NK-92 treated with Interleukin-12 subunit alpha and Interleukin-12 subunit beta, amount 100 ng/mL, for 24 hours (cell line): ENCODE measurements at places on chromosomes 12 and 14.

DNA sequence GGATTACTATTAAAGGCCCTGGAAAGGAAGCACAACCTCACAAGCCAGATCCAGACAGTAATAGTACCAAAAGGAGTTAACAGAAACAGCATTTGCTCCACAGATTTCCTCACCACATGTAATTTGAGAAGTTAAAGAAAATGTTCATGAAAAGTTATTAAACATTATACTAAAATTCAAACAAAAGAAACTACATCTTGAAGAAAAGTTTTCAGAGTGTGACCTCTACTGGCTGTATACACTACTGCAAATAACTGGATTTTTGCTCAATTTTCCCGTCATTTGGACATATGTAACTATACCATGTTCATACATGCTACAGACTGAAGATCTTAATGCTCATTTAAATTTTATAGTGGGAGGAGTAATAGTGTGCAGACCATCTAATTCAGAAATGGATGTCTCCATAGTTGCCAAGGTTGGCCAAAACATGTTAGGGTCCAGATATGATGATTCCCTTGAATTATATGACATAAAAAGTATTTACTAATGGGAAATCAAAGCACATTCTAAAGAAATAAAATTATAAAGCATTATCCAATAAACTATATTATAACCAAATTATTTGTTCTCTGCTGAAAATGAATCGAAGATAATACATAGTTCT is 5.6 kb downstream of the KRR1 start:
- DNase-seq: no peak

- no peak for DNase-seq
These were observed 72.3 kb downstream of the ACADS start for GRCh38 chr12:120797677-120798642.

DNA sequence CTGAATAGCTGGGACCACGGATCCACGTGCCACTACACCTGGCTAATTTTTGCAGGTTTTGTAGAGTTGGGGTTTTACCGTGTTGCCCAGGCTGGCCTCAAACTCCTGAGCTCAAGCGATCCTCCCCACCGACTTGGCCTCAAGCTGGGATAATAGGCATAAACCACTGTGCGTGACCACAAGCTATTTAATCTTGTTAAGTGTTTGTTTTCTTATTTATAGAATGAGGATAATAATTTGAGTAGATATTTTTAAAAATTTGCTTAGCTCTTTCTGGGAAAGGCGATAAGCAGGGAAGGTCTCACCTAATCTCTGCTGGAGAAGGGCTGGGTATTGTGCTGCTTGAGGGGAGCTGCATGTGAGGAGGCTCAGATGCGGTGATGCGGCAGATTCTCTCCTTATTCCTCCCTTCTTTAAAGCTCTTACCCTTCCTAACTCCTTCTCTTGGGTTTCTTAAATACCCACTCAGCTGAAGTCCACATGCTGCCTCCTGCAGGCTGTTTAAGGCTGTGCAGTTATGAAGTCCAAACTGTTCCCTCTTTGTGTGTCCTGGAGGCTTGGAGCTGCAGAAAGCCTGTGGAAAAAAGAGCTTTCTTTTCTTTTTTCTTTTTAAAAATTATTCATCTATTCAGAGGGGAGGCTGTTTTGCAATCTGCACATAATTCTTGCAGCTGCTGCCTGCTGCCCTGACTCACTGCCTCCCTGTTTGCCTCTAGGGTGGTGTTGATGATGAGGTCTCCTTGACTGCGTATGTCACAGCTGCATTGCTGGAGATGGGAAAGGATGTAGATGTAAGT is 37.9 kb downstream of the A2ML1 start:
- DNase-seq: no peak

DNA sequence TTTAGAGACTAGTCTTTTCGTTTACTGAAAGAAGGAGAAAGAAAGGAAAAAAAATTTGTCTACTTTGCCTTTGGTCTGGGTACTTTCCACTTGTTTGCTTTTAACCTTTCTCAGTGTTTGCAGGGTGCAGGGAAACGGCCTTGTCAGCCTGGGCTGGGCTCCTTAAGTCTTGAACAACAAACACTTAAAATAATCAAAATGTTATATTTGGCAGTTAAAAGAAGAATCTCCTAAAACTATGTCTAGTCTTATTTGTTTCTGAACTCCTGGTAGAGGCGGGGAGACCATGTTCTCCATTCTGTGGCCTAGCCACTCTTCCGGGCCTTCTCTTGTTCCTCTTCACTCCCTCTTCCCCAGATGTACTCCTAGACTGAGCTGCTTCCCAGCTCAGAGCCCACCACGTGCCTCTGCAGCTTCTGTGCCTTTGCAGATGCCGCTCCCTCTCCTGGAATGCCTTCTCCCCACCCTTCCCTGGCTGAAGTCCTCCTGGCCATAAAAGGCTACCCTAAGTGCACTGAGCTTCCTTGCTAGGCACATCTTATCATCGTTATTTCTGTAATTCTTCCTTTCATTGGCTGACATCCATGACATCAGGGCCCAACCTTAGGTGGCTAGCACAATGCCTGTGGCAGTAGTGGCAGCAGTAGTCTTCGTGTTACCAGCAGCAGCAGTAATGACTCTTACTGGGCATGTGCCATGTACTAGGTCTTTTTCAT is 432.9 kb downstream of the ZFP36L1 start:
- no peak for DNase-seq

DNA sequence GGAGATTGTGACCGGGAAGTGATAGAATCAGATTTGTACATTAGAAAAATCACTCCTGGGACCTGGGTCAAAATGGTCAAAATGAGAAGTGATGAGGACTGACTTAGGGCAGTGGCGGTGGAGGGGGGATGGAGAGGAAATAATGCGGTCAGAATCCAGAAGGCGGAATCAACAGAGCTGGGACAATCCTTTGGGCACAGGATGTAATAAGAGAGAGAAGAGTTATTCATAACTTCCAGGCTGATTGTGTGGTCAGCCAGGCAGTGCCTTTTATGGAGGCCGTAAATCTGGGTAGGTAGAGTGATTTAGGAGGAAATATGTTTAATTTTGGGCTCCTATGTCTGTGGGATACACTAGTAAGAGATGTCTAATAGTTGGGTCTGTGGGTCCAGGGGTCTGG is 21.6 kb downstream of the FBXL14 start:
- DNase-seq: no peak

GRCh38 chr14:77023001-77023996 is 5.2 kb downstream of the IRF2BPL start:
- no peak for DNase-seq

DNA sequence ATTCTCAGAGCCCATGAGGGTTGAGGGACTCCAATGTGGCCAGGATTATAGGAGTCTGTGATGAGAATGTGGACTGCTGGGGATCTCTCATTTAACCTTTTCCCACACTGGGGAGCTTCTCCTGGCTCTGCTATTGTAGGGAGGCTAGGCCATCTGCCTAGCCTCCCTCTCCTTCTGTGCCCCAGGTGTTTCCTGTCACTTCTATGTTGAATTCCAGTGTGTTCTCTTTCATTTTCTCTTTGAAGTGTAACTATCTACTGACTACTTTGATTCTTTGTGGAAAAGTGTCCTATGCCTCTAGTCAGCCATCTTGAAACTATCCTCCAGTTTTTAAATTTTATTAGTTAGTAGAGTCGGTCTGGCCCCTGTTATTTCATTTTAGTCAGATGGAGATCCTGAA is 53.4 kb upstream of the ABCD2 start:
- no peak for DNase-seq

- no peak for DNase-seq
These were observed 65.9 kb downstream of the DDX51 start for GRCh38 chr12:132078190-132078589.

DNA sequence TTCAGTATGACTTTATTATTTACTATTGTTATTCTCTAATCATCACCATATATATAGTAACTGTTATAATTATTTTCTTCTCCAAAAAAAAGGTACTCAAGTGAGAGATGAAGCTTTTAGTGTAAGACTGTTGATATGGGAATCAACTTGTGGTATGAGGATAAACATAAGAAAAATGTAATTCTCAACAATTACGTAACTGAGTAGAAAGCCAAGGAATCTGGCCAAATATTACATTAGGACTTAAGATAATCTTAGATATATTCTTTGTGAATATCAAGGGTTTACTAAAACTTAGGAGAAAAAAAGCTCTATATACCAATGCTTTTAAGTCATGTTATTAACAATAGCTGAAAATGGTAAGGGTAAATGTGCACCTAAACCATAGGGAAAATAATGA is 13.3 kb downstream of the SENP1 start:
- DNase-seq: no peak

- no peak for DNase-seq
These were observed 53.4 kb upstream of the NAV3 start for GRCh38 chr12:77777274-77777673.

- DNase-seq: no peak
These were observed 9.5 kb upstream of the RERG start for GRCh38 chr12:15230751-15231150.

DNA sequence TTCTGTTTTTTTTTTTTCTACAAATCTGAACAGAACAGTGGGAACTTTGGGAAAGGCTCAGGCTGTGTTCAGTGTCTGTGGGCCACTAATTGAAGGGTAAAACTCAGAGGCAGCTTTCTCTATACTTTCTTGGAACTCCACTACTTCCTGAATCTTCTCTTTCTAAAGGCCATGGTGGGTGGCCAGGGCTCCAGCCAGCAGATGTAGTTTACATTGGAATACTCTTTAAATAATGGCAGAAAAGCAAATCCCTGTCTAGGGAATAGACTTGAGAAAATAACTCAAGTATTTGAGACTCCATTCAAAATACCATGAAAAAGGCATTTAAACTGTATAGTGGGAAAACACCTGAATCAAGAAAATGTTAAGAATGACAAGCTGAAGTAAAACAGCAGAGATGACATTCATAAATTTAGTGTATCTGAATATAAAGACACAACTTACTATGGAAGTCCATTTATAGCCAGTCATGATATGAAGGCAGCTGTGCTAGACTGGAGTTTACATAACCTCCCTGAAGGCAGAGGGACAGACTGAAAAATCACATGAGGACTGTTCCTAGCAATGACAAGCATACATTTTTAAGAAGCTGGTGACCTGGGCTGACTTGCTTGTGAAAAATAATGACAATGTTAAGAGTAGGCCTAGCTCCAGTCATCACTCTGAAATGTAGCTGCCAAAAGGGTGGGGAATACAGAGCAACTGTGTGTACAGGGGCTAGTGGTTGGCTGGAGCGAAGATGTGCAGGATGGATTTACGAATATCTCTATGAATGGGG is 168.6 kb downstream of the STXBP6 start:
- no peak for DNase-seq

DNA sequence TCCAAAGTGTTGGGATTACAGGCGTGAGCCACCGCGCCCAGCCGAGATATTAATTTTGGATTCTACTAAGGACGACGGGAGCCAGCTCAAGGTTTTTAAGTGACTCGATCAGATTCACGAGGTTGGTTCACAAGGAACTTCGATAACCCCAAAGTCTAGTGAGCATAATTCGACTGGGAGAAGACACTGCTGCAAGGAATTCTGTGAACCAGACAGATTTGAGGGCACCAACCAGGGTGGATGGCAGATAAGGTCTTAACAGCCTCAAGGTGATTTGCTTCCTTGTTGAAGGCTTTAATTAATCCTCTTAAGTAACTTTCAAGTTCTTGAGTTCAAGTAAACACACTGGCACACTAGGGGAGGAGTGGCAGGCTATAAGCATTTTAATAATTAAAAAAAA is 1.1 kb upstream of the KLHDC2 start:
- no peak for DNase-seq

- no peak for DNase-seq
These were observed 325.1 kb downstream of the DAD1 start for GRCh38 chr14:22263961-22264360.

DNA sequence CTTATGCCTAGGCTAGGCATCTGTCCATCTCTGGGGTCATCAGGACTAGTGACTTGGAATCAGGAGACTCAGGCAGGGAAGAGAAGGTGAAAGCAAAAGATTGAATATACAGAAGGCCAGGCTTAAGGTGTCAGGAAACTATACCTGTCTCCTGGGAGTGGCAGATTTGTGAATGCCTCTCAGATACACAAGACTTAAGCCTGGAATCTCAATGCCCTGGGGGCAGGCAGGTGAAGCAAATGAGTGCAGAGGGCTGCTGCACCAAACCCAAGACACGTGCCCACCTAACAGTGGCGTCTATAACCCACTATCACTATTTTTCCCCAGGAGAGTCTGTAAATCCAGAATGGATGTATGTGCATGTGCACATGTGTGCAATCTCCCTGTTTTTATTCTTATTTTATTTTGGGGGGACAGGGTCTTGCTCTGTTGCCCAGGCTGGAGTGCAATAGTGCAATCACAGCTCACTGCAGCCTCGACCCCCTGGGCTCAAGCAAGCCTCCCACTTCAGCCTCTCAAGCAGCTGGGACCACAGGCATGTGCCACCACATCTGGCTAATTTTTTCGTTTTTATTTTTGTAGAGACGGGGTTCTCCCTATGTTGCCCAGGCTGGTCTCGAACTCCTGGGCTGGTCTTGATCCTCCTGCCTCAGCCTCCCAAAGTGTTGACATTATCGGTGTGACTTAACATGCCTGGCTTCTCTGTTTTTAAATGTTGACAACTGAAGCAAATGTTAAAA is 31.9 kb upstream of the FOS start:
- no peak for DNase-seq

DNA sequence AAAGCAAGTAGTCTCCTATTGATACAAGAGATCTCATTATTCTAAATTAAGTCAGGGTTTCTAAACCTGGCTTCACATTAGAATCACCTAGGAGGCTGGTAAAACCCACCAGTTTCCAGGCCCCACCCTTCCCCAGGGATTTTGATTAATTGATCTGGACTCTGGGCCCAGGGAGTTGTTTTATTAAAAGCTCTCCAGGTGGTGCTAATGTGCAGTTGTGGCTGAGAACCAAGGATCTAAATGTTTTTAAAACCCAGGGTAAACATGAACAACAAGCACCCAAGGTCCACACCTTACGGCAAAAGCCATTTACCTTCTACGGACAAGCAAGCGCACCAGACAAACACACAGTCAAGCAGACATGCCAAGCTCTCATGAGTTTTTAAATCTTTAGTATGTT is 73.9 kb downstream of the SLC2A13 start:
- DNase-seq: no peak

GRCh38 chr14:101595887-101596721 is 34.8 kb downstream of the DIO3 start:
- DNase-seq: peak; percentile 21

DNA sequence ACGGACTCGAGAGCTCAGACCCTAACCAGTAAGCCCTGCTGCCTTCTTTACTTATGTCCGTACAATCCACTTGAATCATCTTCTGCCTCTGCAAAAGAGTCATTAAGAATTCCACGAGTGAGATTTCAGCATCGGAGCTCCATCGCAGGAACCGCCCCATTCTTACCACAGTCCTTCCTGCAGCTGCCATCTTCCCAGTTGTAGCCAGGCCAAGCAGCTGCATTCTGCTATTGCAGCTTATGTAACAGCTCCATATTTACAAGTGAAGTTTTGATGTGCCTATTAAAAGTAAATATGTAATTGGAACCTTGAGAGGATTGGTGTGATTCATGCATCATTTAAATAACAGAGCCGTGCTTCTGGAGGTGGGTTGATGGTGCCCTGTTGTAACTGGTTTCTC is 157.4 kb downstream of the KICS2 start:
- no peak for DNase-seq
